ENCODE measurements at places on chromosomes 6 and 20. TPM values are rescaled to one million over a fixed set of nuclear protein-coding genes. Genes with fewer than 3 reads are reported as not detected.
A peak's percentile ranks its signal among the peaks of the same experiment; 100 is the strongest.

GRCh38 chr6:1498491-1499113 is 109.2 kb downstream of the FOXF2 start:
- H3K27me3 ChIP-seq, result no peaks in the 10 kb centered on the region
- no peaks in the 10 kb centered on the region for H3K36me3 ChIP-seq
- no peak for DNase-seq
- no peak overlapping the region for H3K4me3 ChIP-seq
- H3K4me1 ChIP-seq, result no peaks in the 10 kb centered on the region

- DNase-seq, result no peak
- H3K4me1 ChIP-seq, result no peaks in the 10 kb centered on the region
- H3K36me3 ChIP-seq, result no peaks in the 10 kb centered on the region
Observed at GRCh38 chr6:21321076-21321475, 272.5 kb upstream of the SOX4 start.

GRCh38 chr6:128574402-128574801 is 54.0 kb upstream of the PTPRK start:
- H3K27me3 ChIP-seq, result no peaks in the 10 kb centered on the region
- DNase-seq, result no peak
- H3K36me3 ChIP-seq, result no peaks in the 10 kb centered on the region
- no peak overlapping the region for H3K4me3 ChIP-seq

DNA sequence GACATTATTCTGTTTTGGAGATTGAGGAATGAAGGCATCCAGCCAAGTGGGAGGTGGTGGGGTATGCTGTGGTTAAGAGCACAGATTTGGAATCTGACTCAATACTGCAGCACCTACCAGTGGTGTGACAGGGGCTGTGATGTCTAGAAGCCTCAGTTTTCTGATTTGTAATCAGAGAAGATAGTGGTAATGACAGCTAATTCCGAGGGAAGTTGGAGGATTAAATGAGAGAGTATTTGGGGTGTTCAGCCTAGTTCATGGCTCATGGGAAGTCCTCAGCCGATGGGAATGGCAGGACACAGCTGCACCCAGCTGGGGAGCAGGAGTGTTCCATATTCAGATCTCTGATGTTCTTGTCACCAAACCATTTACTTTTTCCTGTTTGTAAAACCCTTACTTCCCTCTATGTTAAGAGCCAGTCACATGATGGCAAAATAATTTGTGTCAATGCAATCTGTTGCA is 9.3 kb downstream of the SLC9A8 start:
- H3K27me3 ChIP-seq, result no peaks in the 10 kb centered on the region
- peaks cover 10% of the 10 kb centered on the region for H3K36me3 ChIP-seq
- H3K27ac ChIP-seq, result peak overlapping the region; percentile 63
- H3K4me3 ChIP-seq, result no peak overlapping the region
- peaks cover 35% of the 10 kb centered on the region for H3K4me1 ChIP-seq
- DNase-seq, result peak; percentile 21

The KCNK17 gene
- 1.1 TPM for total RNA-seq

The TBC1D22B gene
- 14.0 TPM for total RNA-seq

The NOX3 gene
- total RNA-seq, result not detected

The ZNF184 gene
- total RNA-seq, result 7.6 TPM

The TNF gene
- total RNA-seq, result not detected
